ENCODE measurements at places on chromosomes 5 and 9.

DNA sequence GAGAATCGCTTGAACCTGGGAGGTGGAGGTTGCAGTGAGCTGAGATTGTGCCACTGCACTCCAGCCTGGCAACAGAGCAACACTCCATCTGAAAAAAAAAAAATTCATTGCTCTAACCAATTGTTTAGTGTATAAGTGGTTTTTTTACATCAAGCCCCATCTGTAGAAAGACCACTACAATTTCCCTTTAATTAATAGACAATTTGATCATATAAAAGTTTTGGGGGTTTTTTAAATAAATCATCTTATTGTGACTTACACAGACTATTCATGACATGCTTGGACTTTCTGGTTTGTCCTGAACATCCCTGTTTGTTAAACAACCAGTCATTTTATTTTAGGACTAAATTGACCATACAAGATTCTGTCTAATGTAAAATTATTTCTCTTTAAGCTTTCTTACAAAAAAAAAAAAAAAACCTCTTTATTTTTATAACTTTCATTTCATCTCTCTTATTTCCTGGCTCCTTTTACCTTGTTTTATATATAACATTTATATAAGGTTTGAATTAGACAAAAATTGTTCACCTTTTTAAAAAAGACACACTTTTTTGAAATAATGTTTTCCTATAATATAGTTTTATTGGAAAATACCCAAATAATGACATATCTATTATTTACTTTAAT lies 9.8 kb upstream of the FANCC start:
- no peak for DNase-seq

- DNase-seq = no peak
Measured at GRCh38 chr9:132044176-132044875, 35.3 kb downstream of the MED27 start.

GRCh38 chr5:140341591-140341990 lies 4.8 kb downstream of the HBEGF start:
- no peak for DNase-seq

- no peak for DNase-seq
Measured at GRCh38 chr5:157559301-157559700, 16.3 kb downstream of the ADAM19 start.

- peak; percentile 57 for DNase-seq
Measured at GRCh38 chr5:35198075-35198474, 32.2 kb downstream of the PRLR start.

GRCh38 chr9:69445251-69445650 lies 120.2 kb downstream of the ENTREP1 start:
- DNase-seq = no peak

GRCh38 chr5:1100664-1101574 lies 10.9 kb downstream of the SLC12A7 start:
- no peak for DNase-seq

GRCh38 chr9:107648153-107648715 lies 158.7 kb upstream of the KLF4 start:
- no peak for DNase-seq

GRCh38 chr5:74169701-74170100 lies 470.8 kb downstream of the ENC1 start:
- no peak for DNase-seq

GRCh38 chr9:130541533-130541932 lies 37.8 kb upstream of the FUBP3 start:
- DNase-seq = no peak

DNA sequence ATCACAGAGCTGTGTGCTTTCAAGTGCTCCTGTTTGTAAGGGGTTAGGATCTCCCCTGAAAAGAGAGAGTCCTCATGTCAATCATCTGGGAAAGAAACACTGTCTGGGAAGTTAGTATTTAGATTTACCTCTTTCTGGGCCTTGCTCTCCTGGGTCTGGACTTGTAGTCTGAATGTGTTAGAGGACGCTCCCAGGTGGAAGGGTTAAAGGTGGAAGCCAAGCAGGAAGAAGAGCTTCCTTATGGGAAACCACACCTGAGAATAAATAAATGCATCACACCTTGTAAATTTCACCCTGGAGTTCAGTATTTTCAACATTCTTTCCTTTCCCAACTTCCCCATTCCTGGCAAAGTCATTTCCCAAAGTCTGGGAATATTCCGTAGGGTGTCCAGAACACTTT lies 1.3 kb downstream of the PLGRKT start:
- no peak for DNase-seq

- no peak for DNase-seq
Measured at GRCh38 chr5:170410401-170410800, 21.2 kb upstream of the KCNMB1 start.

DNA sequence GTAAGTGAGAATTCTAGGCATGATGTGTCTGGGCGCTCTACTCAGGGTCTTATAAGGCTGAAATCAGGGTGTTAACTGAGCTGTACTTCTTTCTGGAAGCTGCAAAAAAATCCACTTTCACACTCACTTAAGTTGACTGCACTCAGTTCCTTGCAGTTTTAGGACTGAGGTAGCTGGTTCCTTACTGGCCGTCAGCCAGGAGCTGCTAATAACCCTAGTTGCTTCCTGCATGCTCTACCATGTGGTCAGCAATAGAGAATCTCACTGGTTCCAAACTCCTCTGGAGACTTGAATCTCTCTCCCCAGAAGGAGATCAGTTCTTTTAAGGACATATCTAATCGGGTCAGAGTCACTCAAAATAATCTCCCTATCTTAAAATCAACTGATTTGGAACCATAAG lies 911.2 kb downstream of the EFNA5 start:
- no peak for DNase-seq

DNA sequence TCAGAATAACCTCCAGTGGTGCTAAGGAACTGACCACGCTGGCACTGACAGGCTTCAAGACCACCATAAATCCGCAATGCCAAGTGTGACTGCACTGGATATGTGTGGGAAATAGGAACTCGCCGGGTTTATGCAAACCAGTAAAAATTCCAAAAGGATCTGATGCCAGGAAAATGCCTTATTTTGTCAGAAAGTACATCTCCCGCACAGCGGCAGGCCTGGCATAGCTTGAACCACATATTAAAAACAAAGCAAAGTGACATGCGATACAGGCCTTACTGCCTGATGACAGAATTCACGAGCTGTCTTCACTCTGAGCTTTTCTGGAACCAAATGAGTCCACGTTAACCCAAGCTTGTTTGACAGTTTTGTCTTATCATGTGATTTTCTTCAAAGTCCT lies 139.6 kb downstream of the GLIS3 start:
- DNase-seq = no peak

DNA sequence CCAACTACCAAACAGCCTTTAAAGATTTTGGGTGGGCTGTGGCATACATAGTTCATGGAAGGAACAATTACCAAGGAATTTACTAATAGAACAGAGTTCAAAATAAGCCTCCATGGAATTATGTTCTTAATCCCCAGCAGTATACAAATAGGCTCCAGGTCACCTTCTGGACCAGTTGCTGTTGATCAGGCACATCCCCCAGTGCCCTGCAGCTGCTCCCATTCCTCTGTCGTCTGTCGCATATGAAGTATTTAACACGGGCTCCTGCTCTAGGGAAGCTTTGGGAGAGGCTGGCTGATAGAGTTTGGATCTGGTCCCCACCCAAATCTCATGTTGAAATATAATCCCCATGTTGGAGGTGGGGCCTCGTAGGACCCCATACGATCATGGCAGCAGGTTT lies 17.8 kb downstream of the SHC3 start:
- DNase-seq = no peak

- no peak for DNase-seq
Measured at GRCh38 chr5:176629853-176630680, at the start of the genes EIF4E1B and SNCB. TSS of gene EIF4E1B (plus strand) at chr5:176630675. CDS start at chr5:176642788, 12,113 bp downstream. TSS of gene SNCB (minus strand) at chr5:176630534. CDS start at chr5:176629654, 880 bp downstream.

GRCh38 chr5:101663543-101663942 lies 632.5 kb downstream of the SLCO4C1 start:
- no peak for DNase-seq

DNA sequence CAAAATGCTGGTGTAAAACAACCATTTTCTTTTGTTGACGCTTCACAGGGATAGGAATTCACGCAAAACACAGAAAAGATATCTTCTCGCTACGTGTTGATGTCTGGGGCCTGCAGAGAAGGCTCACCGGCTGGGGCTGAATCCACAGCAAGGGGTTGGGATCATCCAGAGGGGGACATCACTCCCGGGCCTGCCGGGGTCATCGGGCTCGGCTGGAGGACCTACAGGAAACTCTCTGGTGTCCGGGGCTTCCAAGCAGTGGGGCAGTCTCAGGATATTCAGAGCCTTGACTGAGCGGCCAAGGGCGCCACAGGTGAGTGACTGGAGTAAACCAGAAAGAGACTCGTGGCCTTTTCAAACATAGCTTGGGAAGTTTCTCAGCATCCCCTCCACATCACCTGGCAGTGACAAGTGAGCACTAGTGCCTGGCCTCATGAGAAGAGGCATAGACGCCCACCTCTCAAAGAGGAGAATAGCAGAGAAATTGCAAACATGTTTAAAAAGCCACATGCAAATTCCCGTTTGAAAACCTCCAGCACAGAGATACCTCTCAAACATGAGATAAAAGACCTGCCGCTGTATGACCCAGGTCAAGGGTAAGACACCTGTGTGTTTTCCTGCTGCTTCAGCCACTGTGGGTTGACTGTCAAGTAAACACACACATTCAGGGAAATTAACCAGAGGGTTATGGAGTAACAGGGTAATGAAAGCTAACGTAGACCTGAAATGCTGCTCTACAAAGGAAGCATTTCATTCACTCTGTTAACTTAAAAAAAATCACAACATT lies 50.8 kb upstream of the SIMC1 start:
- no peak for DNase-seq

- no peak for DNase-seq
Measured at GRCh38 chr5:142500227-142500905, 175.5 kb upstream of the SPRY4 start.

- DNase-seq = no peak
Measured at GRCh38 chr5:126857472-126858410, 80.8 kb downstream of the LMNB1 start.

GRCh38 chr5:174425271-174425963 lies 299.0 kb upstream of the MSX2 start:
- DNase-seq = no peak

DNA sequence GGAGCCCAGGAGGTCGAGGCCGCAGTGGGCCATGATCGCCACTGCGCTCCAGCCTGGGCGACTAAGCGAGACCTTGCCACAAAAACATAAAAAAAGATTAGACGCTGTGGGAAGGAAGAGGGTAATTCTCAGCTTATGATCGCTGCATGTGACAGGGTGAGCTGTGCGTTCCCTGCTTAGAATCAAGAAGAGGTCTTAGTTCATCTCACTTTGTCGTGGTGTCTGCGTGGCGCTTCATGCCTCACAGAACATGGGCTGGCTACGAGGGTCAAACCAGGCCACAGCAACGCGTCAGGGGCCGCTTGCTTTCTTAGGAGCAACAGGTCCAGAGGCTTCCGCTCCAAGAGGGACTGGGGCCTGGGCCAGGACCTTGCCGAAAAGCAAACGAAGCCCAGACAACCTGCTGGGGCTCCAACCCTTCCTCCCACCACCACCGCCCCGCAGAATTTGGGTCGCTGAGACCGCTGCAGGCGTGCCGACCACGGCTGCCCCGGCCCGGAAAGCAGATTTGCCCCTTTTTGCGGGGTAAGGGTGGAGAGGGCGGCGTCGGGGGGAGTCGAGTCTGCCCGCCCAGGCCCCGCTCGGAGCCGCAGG lies 10.0 kb upstream of the GRIN1 start:
- DNase-seq = no peak

DNA sequence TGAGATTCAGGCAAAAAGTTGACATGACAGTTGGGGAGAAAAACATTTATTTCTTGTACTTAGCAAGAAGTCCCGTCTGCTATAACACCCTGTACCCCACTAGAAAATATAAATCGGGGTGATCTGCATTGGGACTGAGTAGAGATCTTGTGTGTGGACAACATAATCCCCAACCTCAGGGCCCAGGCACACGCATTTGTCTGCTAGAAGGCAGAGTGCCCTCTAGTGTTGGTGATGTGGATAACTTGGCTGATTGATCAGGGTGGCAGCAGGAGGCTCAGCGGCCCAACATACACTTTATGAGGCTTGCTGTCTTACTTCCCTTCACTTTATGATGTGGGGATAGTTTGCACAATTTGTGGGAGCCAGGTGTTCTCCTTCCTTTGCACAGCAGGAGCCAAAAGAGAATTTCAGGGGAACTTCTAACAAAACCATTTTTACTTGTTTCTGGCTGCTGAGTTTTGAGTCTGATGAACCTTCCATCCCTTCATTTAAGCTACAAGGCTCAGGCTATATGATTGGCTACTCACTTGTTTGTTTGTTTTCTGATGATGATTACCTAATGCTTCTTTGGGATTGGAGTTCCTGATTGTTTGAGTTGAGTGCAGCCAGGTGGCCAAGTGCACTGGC lies 263.2 kb downstream of the DMAC1 start:
- peak; percentile 35 for DNase-seq

- DNase-seq = no peak
Measured at GRCh38 chr5:10172247-10172646, 77.4 kb downstream of the ATPSCKMT start.
